Right renal pelvis (tissue), 4 donors: ENCODE measurements at places on chromosomes 5 and 9. TPM values are rescaled to one million over a fixed set of nuclear protein-coding genes. Genes with fewer than 3 reads are reported as not detected.

Gene DND1
- 0.29 TPM for polyA plus RNA-seq

- no peak for DNase-seq
These were observed at the start of the genes GBA2 and RGP1 for GRCh38 chr9:35748858-35749514. TSS of gene GBA2 (minus strand) at chr9:35749228. CDS start at chr9:35748704, 524 bp downstream. TSS of gene RGP1 (plus strand) at chr9:35749287. CDS start at chr9:35749756, 469 bp downstream.

GRCh38 chr9:128819716-128820664 lies 1.7 kb downstream of the ENDOG start:
- DNase-seq: no peak

DNA sequence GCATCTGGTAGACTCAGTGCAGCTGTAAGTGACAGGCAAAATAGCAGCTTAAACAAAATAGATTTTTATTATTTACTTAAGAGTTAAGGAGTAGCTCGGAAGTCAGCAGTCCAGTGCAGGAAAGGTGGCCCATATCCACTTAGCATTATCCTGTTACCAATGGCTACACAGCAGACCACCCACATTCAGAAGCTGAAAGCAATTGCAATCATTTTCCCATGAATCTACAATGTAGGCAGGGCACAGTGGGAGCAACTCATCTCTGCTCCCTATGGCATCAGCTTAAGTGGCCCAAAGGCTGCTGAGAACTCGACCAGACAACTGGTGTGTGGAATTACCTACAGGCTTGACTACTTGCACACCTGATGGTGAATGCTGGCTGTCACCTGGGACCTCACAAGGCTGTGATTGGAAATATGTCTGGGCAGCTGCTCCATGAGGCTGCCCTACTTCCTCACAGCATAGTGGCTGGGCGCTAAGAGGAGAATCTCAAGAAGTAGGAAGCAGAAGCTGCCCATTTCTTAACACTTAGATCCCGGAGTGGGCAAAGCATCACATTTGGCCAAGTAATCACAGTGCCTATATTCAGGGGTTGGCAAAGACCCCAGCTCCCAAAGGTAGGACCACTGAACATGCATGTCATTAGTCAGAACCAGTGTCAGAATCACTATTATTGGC lies 56.4 kb downstream of the SNX18 start:
- no peak for DNase-seq

Gene RNF183
- 6.9 TPM for polyA plus RNA-seq

Gene PTPRD
- polyA plus RNA-seq: 108 TPM

GRCh38 chr5:67809589-67809988 lies 406.0 kb upstream of the PIK3R1 start:
- no peak for DNase-seq

DNA sequence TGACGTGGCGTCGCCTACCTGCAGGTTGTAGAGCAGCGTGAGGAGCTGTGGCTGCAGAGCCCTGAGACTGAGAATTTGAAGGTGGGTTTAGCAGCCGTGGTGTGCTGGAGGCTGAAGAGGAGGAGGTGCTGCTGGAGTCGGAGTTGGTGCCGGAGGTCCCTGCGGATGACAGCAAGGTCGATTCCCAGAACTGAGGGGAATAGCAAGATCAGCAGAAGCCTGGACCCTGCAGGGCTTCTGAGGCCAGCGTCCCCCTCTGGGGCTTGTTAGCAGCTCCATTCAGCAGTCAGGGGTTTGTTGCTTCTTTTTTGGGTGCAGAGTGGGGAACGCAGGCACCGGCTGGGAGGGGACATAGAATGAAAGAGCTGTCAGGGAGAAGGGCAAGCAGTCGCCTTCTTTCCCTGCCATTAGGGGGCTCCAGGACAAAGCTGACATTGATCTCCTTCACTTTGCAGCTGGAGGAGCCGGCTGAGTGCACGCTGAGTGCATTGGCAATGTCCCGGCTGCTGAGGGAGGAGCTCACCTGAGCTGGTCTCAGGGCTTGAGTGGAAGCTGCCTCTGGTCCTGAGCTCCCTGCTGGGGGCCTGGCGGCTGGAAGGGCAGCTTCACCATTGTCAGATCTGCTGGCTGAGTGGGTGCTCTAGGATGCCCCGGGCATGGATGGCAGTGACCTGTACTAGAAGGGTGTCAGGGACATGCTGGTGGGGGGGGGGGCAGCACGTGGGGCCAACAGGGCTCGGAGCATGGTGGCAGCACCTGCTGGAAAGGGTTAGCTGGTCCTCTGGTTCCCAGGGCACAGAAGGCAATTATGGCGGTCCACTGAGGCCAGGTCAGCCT lies 20.8 kb downstream of the OBP2B start:
- DNase-seq: no peak

- no peak for DNase-seq
These were observed 501.7 kb downstream of the ARHGEF28 start for GRCh38 chr5:74127381-74128320.

Gene THBS4
- polyA plus RNA-seq: 14.7 TPM

DNA sequence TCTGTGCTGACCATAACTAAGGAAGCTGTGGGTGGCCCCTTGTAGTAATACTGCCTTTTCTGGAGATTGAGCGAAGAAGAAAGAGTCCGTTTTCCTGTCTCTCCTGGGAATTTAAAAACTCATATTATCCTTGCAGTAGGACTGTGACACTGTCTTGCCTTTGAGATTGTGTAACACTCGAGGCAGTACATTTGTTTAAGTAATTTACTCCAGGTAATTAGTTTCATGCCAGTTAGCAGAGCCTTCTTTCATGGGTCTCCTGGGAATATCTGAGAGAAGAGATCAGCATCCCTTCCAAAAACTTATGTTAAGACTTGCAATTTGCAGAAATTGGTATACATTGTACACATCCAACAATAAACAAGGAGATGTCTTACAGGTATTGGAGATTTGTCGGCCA lies 405.6 kb downstream of the DMRT2 start:
- no peak for DNase-seq

- DNase-seq: no peak
These were observed 3.8 kb downstream of the TCF7 start for GRCh38 chr5:134118212-134118835.

Gene TAF11L5
- not detected for polyA plus RNA-seq

DNA sequence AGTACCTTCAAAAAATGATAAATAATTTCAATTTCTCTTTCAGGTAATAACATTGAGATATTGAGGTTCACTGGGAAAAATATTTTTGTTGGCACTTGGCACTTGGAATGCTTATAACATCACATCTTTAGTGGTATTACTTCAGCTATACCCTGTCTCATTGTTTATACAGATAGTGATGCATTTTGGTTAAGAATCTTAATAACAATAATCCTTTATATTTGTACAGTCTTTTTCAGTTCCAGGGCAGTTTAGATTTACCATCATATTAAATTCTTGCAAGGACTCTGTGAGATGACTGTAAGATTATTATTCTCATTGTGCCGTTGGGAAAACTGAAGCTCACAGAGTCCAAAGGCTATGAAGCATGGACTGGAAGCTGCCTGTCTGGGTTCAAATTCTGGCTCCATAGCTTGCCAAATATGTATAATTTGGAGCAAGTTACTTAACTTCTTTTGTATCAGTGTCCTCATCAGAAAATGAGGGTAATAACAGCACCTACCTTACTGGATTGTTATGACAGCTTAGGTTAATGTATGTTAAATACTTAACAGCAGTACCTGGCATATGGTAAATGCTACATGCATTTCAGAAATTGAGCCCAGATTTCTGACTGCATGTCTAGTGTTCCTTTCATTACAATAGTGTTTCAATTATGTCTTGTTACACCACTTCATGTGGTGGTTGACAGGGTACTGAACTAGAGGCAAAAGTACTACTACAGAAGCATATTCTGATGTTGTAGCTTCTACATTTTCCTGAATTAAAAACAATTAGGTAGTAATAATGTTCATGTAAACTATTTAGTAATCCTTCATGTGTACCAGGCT lies 272.2 kb downstream of the PLK2 start:
- no peak for DNase-seq

Gene ORM1
- not detected for polyA plus RNA-seq

DNA sequence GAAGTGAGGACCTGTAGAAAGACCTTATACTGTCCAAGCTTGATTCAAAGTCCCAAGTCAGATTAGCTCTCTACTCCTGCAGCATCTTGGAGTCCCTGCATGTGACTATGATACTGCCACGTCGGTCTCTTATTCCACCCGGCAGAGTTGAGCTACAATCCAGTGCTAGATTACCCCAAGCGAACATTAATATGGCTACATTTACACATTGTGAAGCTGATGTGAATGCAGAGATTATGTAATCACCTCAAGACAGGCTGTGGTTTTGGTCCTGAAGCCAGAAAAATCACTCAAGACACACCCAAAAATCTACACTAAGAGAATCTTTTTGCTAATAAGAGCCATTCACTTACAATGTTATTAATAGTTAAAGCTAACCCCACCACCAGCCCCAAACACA lies 116.7 kb downstream of the GNA14 start:
- DNase-seq: no peak

- DNase-seq: no peak
These were observed 37.5 kb upstream of the NUDT12 start for GRCh38 chr5:103600086-103600485.
